ENCODE measurements at places on chromosomes 1 and 21.

- no peak for DNase-seq
Measured at GRCh38 chr1:235246022-235246948, 81.7 kb downstream of the ARID4B start.

DNA sequence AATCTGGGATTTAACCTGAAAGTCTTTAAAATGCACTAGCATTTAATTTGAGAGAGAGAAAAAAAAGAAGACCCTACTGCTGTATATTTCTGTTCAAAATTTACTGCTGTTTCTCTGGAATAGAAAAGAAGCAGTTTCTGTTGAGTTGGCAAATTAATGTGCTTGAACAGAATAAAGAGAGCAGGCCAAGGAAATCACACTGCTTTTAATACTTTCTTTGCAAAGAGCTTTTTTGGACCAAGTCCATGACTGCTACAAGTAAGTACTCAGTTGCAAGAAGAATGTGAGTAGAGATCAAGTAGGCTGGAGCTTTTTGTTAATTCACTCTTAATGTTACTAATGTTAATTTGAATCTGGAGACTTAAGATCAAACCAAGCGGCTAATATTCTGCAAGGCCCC lies 336.2 kb upstream of the SGIP1 start:
- peak; percentile 30 for DNase-seq

- DNase-seq, result no peak
Measured at GRCh38 chr1:11543796-11544195, 64.8 kb downstream of the DISP3 start.

- DNase-seq, result no peak
Measured at GRCh38 chr1:54501849-54502248, 46.2 kb upstream of the ACOT11 start.

DNA sequence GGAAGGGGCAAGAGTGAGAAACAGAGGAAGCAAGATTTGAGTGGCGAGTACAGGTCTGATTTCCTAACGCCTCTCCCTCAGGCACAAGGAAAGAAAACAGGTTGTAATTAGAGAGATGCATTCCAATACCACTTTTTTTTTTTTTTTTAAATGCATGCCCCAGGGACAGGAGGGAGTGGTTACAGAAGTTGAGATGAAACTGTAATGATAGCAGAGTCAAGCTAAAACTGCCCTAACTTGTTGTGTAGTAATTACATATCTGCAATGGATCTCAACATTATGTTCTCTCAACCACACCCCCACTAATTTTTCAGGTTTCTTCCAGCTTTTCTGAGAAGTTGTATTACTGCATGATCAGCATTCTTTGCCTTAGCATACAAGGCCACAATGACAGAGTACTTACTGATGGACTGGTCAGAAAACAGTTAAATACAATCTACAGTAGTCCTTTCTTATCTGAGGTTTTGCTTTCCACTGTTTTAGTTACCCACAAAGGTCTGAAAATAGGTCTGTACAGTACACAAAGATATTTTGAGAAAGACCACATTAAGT lies 5.5 kb downstream of the ETV3 start:
- DNase-seq, result peak; percentile 24
